Fibroblast of skin of left biceps (primary cell): ENCODE measurements at places on chromosomes 13 and 19.

GRCh38 chr19:38924388-38924787, 6.2 kb downstream of the SARS2 start:
- DNase-seq = no peak

GRCh38 chr19:45762870-45763631, 6.0 kb downstream of the SIX5 start:
- DNase-seq = no peak

DNA sequence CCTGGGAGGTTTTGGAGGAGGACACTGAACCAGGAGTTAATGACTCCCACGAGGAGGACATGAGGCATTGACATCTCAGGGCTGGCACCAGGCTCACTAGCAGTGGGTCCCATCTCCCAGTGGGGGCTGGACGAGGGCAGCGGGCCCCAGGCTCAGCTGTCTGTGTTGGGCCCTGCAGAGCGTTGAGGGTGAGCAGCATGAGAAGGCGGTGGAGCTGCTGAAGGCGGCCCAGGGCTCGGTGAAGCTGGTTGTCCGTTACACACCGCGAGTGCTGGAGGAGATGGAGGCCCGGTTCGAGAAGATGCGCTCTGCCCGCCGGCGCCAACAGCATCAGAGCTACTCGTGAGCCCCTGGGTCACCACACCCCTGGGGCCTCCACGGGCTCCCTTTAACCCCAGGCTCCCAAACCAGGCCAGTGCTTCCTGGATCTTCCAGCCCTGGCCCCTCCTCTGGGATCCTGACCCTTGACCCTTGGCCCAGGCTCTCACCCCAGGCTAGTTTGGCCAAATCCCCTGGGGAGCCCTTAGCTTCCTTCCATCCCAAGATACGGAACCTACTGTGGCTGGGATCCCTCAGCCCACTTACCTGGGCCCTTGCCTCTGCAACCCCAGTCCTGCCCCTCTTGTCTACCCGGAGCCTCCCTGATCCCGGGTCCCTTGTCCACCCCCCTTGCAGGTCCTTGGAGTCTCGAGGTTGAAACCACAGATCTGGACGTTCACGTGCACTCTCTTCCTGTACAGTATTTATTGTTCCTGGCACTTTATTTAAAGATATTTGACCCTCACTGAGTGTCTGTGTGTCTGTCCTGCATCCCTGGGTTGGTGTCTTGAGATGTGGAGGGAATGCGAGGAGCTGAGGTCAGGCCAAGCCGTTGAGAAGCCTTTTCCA, 1.0 kb downstream of the C19orf73 start:
- no peak for DNase-seq

GRCh38 chr13:91721413-91721812, 323.0 kb downstream of the GPC5 start:
- no peak for DNase-seq

GRCh38 chr13:78680576-78681350, 21.8 kb upstream of the OBI1 start:
- no peak for DNase-seq

- DNase-seq = no peak
Observed at GRCh38 chr19:1814833-1815604, 2.9 kb upstream of the ATP8B3 start.

DNA sequence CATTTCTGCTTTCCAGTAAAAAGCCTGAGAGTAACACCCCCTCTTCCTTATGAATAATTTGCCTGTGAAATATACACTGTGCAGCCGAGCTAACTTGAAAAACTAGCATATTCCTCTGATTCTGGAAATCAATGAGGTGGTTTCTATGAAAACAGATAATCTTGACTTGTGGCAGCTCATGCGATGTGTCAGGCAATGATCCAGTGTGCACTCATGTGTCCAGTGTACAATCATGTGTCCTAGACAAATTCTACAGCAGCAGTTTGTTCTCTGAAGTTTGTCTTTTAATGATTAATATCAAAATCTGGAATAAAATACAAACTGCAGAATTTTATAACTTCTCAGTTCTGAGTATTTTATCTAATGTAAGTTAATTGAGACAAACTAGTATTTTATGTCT, 2213.9 kb upstream of the PCDH20 start:
- DNase-seq = no peak

DNA sequence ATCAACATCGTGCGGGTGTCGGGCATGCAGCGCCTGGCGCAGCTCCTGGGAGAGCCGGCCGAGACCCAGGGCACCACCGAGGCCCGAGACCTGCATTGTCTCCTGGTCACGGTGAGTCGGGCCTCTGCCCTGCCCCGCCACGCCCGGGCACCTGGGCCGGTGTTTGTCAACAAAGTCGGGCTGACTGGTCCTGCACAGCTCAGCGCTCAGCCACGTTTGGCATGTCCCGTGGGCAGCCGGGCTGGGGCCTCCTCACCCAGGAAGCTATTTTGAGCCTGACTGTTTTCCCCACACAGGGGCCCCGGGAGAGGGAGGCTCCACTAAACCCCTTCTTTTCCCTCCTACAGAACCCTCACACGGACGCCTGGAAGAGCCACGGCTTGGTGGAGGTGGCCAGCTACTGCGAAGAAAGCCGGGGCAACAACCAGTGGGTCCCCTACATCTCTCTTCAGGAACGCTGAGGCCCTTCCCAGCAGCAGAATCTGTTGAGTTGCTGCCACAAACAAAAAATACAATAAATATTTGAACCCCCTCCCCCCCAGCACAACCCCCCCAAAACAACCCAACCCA, 1.3 kb downstream of the GADD45B start:
- DNase-seq = no peak

- no peak for DNase-seq
Observed at GRCh38 chr19:3653865-3654513, 27.4 kb upstream of the CACTIN start.

GRCh38 chr13:78595495-78596398, 7.6 kb downstream of the POU4F1 start:
- DNase-seq = no peak

DNA sequence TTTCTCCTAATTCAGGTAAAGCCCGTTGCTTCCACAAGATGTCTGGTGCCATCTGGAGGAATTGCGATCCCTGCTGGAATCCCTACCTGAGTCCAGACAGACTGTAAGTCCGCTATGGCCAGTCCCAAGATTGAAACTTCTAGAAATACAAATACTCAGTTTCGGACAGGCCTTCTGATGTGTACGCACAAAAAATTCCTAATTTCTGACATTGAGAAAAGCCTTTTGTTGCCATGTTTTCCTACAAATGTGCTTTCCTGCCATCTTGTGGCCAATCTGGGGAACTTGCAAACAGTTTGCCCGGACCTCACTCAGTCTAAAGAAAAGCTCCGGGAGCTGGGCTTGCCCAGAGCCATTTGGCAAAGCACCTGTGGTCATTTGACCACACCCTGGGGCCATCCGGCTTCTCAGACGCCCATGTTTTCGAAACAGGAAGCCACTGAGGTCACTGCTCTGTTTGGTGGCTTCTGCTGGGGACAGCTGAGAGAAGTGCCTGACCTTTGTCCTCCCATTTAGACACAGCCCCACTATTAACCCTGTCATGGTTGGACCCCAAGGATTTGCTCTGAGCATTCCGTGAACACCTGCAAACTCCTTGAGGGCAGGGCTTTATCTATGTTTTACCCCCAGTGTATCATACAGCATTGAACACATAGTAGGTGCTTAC, 79.4 kb downstream of the SLC15A1 start:
- DNase-seq = peak; percentile 36

DNA sequence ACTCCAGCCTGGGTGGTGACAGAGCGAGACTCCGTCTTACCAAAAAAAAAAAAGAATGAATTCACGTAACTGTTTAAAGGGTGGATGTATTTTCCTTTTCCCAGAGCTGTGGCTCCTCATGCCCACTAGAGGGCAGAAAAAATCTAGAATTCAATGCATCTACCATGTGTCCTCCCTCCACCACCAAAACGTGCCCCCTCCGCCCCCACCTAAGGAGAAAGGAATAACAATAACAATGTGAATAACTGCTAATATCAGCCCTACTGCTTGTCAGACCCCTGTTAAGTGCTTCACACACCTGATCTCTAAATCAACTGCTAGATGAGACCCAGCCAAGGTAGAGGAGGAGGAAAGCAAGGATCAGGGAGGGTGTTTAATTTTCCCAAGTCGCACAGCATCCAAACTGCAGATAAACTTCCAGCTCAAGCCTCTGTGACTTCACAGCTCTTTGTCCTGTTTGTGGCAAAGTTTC, 20.2 kb upstream of the PNMA8B start:
- no peak for DNase-seq

DNA sequence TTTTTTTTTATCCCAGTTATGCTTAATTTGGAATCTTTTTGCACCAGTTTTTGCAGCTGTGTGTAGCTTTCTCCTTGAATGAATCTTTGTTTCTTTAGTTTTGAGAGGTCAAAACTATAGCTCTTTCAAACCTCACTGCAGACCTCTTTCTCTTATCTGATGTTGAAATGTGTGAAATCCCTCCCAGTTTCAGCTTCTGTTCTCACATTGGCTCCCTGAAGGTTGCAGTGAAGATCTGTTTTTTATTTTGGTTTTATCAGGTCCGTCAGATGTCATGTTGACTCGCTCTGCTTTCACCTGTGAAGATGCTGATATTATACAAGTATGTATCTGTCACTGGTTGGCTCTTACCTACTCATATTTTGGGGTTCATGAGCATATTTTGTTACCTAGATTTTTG, 372.0 kb downstream of the RFC3 start:
- DNase-seq = no peak

- DNase-seq = no peak
Observed at GRCh38 chr13:100836711-100837110, 162.1 kb upstream of the TMTC4 start.

DNA sequence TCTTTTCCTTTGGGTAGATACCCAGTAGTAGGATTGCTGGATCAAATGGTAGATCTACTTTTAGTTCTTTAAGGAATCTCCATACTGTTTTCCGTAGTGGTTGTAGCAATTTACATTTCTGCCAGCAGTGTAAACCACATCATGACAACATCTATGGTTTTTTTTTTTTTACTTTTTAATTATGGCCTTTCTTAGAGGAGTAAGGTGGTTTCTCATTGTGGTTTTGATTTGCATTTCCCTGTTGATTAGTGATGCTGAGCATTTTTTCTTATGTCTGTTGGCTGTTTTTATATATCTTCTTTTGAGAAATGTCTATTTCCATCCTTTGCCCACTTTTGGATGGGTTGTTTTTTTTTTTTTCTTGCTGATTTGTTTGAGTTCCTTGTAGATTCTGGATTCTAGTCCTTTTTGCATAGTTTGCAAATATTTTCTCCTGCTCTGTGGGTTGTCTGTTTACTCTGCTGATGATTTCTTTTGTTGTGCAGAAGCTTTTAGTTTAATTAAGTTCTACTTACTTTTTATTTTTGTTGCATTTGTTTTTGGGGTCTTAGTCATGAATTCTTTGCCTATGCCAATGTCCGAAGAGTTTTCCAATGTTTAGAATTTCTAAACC, 38.8 kb downstream of the TDRD3 start:
- no peak for DNase-seq

DNA sequence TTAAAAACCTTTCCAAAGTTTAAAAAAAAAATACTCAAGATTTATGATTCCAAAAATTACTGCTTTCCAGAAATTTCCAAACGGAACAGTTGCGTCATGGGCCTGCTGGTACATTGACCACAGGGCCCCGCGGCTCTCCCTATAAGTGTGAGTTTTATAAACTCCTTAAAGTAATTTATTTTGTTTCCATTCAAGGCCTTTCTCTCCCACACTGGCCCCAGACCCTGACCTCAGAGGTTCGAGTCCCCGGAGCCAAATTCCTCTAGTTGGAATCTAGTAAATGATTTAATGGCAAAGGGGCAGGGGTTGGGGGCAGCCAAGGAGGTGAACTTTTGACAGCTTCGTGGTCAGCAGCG, 97.5 kb downstream of the INSR start:
- no peak for DNase-seq

DNA sequence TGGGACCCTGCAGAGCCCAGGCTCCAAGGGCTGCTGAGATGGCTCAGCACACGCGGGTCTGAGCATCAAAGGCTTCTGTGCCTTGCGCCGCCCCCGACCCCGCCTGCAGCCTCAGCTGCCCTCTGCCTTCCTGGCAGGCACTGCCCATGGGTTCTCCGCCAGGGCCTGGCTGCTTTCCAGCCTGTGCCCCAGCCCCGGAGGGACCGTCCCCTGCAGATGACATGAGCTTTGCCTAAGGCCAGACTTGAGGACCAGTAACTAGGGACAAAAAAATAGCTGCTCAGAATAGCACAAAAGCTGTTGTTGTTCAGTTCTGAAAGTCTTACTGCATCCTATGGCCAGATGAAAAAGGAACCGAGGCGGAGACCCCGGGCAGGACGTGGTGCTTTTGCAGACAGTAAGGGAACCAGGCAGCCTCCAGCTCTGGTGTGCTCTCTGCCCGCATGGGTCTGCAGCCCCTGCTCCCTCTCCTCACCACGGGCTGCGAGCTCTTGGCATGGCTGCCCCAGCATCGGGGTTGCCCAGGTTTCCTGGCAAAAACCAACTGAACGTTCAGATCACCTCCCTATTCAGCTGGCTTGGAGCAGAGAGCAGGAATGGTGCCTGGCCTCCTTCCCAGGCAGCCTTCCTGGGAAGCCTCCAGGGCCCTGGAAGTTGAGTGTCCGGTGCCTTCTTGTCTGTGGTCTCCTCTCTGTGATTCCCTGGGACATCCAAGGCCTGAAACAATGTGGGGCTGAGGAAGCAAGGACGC, 12.5 kb upstream of the CFAP97D2 start:
- no peak for DNase-seq

DNA sequence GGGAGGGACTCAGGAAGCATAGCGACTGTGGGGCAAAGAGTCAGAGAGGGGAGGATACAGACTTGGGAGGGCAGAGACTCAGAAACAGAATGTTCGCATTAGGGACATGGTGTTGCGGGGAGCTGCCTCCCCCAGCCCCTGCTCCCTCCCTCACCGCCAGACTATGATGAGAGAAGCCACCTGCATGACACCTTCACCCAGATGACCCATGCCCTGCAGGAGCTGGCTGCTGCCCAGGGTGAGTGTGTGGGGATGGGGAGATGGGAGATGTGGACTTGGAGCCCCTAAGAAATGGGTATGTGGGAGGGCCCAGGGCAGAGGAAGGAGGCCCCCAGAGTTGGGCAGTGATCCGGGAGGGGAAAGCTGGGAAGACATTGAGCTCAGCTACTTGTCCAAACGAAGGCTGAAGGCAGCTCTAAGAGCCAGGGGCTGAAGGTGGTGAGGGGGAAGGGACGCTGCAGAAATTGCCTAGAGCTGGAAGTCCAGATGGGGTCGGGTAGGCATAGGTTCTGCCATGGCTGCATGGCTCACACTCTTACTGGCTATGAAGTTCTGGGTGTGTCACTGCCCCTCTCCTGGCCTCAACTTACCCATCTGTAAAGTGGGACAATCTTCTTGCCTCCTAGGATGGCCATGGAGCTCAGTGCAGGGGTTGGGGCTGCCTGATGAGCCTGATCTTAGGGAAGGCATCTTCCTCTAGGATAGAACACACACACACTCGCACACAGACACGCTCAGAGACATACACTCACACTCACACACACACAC, 1.4 kb downstream of the SPACA6 start:
- DNase-seq = no peak
